Stimulated activated CD4-positive, alpha-beta T cell treated with anti-CD3 and anti-CD28 coated beads, Interleukin-4, amount 100 ng/mL, for 24 hours (primary cell): ENCODE measurements at places on chromosomes 5 and 9.

GRCh38 chr9:93184432-93185265, 710 bp downstream of the WNK2 start:
- DNase-seq, result no peak

DNA sequence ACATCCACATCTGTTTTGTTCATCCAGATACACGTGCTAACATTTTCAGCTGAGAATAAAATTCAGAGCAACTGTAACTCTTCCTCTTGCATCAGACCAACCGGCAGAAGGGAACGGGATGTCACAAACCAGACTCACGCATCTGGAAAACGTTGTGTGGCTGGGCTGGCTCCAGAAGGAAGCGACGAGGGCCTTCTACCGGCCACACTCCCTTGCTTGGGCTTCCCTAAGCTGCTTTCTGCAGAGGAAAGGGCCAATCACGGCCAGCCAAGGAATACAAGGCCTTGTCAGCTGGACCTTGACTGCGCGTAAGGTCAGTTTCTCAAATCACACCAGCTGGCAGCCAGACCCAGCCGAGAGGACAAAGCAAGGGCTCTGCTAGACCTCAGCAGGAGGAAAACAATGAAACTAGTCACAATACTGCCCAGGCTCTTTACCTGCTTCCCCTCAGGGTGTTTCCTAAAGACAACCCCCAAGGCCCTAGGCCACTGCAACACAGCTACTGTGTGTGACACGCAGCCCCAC, 106.1 kb downstream of the THBS4 start:
- no peak for DNase-seq

GRCh38 chr5:154196955-154197652, 6.6 kb downstream of the GALNT10 start:
- DNase-seq, result no peak

- DNase-seq, result no peak
Observed at GRCh38 chr5:96629774-96630173, 32.4 kb upstream of the CAST start.

- DNase-seq, result no peak
Observed at GRCh38 chr9:16143947-16144890, 591.4 kb downstream of the CCDC171 start.

- no peak for DNase-seq
Observed at GRCh38 chr5:119341452-119342349, 14.1 kb upstream of the TNFAIP8 start.

GRCh38 chr5:158235159-158235547, 376.2 kb upstream of the CLINT1 start:
- no peak for DNase-seq

DNA sequence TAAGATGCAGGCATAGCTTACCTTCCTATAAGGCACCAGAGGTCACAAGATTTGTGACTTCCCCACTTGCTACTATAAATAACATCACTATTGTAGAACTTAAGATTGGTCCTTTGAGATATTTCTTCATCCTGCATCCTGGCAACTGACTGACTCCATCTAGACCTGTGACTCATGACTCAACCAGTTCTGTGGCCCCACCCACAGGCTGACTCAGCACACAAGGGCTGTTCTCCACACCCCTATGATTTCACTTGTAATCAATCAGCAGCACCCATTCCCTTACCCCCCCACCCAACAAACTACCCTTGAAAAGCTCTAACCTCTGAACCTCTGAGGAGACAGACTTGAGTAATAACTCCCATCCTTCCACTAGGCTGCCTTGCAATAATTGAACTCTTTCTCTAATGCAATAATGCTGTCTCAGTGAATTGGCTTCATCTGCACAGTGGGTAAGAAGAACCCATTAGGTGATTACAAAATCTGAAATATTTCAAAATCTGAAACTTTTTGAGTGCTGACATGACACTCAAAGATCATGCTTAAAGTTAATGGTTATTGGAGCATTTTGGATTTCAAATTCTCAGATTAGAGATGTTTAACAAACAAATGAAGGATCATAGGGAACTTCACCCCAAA, 296.7 kb downstream of the ARL15 start:
- DNase-seq, result peak; percentile 12

DNA sequence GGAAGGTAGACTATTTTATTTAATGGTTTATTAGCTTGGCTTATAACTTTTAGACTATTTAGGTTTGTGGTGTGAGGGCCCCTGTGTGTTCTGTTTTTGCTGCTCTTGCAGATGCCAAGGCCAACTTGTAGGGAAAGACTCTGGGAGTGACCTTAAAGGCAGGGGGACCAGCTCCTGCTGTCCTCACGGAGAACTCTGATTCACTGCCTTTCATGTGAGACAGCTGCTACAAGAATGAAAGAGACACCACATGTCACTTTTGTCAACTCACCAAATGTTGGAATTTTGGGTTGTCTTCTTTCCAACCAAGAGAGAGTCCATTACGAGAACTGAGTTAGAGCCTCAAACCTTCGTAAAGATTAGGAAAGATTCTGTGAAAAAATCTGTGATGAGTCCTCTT, 258.3 kb upstream of the ADAMTSL1 start:
- DNase-seq, result no peak

GRCh38 chr9:19161257-19162025, 34.1 kb upstream of the PLIN2 start:
- DNase-seq, result peak; percentile 58

DNA sequence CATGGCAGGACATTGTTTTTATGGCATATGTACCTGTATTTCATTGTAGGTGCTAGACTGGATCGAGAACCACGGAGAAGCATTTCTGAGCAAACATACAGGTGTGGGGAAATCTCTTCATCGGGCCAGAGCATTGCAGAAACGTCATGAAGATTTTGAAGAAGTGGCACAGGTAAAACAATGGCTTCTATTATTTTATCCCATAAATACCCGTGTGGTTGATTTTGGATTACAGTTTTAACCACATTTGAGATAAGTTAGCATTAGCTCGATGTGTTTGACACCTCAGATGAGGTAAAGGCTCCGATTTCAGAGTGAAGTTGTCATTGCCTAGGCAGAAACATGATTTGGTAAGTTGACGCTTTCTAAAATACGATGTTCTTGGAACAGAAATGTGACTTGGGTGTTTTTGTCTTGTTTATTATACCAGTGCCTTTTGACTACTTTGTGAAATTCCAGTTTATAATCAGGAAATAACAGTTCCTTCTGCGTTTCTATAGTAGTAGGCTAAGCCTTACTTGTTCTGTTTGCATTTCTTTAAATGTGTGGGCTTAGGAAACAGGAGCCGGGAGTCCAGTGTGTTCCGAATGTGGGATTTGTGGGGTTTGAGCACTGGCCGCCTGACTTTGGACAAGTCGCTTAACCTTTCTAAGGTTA, 187.7 kb downstream of the TRIO start:
- DNase-seq, result no peak

GRCh38 chr5:101969742-101970141, 326.3 kb downstream of the SLCO4C1 start:
- DNase-seq, result no peak

- no peak for DNase-seq
Observed at GRCh38 chr5:11946317-11946716, 42.1 kb upstream of the CTNND2 start.

GRCh38 chr5:35644543-35644942, 26.9 kb downstream of the SPEF2 start:
- DNase-seq, result no peak

- DNase-seq, result no peak
Observed at GRCh38 chr9:89010526-89011111, 19.4 kb downstream of the S1PR3 start.

- DNase-seq, result no peak
Observed at GRCh38 chr9:74760031-74760700, 127.6 kb downstream of the TRPM6 start.

DNA sequence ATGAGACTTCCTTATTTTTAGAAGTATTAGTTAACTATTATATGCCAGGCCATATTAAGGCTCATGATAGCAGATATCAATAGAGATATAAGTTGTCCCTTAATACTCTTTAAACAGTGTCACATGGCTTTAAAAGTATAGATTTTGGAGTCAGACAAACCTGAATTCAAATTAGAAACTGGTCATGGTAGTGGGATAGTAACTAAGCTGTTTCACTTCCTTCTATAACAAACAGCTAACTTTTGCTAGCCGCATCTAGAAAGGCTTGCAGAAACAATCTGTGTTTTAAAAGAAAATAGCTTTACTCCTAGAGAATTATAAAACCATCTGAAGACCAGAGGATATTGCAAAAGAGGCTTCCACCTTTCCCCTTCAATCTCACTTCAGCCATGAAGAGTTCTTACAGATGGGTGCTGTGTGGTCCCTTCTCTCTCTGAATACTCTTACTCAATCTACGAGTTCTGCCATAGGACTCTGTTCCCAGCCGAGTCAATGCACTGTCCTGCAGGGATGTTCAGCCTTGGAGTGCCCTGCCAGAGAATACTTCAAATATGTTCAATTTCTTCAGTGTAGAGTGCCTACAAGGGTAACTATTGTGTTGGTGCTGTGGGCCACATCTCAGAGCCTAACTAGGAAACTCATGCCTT, 810.2 kb downstream of the EFNA5 start:
- no peak for DNase-seq

DNA sequence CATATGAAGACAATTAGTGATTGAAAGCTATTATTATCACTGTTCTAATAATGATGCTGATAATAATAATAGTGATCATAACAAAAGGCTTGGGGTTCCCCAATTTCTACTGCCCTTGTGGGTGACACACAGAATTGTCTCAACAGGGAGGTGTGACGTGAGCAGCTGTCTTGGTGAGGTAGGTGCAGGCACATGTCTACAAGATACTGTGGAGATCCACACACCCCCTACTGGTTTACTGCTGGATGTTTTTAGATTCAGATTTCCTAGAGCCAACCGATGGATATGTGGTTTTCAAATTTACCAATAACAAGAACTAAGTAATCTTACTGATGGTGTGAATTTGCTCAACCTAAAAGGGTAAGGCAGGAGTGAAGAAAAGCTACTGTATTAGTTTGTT, 139.0 kb downstream of the TARS1 start:
- DNase-seq, result no peak

GRCh38 chr9:110869931-110870330, 168.3 kb downstream of the LPAR1 start:
- no peak for DNase-seq

- no peak for DNase-seq
Observed at GRCh38 chr5:111680737-111681413, 76.1 kb downstream of the NREP start.

- no peak for DNase-seq
Observed at GRCh38 chr5:74672215-74672877, 12.7 kb upstream of the HEXB start.

- peak; percentile 28 for DNase-seq
Observed at GRCh38 chr9:127519301-127520166, 68.2 kb downstream of the LRSAM1 start.

GRCh38 chr5:72860499-72860898, 44.0 kb downstream of the TNPO1 start:
- no peak for DNase-seq

DNA sequence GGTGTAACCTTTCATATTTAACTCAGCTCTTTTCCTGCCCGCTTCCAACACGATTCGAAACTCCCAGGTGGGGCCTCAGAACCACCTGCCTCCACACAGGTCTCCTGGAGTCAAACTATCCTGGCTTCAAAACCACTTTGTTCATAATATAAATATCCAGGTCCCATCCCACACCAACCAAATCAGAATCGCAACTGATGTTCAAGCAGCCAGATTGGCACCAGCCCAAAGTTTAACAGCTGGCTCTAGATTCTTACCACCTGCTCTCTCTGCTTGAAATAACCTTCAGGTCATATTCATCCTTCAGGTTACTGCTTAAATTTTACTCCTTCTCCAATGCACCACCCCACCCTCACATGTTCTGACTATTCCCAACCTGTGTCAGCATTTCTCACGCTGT, 231.4 kb upstream of the TRPM3 start:
- no peak for DNase-seq

- no peak for DNase-seq
Observed at GRCh38 chr5:104540448-104540847, 977.9 kb upstream of the NUDT12 start.

DNA sequence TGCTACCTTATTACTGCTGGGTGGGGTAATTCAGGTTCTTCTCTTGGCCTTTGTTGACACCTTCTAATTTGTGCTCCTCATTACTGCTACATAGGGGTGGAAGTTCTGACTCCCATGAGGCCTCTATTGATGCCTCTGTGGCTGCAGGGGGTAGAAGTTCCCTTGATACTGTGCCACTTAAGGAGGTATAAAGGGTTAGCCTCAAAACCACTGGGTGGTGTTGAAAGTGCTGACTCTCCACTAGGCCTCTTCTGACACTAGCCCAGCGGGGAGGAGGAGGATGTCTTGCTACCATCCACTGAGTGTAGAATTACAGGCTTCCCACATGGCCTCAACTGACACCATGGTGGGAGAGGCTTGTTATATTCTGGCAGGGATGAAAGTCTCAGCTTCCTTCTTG, 36.7 kb upstream of the CCDC112 start:
- DNase-seq, result no peak

DNA sequence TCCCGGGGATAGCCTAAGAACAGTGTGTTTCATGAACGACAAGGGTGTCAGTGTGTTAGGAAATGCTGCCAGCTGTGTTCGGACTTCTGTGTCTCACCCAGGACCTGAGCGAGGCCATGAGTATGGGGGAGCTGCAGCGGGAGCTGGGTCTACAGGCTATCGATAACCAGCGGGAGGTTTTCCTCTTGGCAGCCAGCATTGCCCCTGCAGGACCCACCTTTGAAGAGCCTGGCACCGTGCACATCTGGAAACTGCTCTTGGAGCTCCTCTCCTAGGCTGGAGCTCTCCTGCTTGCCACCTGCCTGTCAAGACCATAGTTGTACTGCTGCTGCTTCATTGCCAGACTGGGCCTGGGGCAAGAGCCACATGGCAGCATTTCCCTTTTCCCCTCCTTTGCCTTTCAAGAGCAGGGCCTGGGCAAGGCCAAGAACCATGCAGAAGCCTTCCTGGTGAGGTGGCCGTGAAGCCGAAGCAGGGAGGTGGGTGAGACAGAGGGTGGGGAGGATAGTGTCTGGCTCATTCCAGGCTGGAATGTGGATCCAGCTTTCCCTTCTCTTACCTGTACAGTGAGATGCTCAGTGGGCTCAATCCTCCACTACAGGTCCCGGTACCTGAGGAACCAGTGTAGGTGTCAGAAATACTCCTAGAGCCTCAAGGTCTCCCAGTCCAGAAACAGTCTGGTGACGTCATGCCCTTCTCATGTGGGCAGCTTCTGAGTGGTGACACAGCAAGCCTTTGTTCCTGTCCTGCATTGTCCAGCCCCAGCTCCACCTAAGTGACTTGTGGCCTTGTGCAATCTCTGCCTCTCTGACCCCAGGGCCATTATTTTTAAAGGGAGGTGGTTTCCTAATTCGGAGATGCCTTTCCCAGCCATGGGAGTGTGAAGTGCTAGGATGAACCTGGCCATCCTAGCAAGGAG, 6.6 kb downstream of the ARL10 start:
- no peak for DNase-seq
